Stimulated activated CD4-positive, alpha-beta T cell treated with anti-CD3 and anti-CD28 coated beads, Interleukin-4, amount 100 ng/mL, for 48 hours (primary cell): ENCODE measurements at places on chromosomes 5 and 9.

DNA sequence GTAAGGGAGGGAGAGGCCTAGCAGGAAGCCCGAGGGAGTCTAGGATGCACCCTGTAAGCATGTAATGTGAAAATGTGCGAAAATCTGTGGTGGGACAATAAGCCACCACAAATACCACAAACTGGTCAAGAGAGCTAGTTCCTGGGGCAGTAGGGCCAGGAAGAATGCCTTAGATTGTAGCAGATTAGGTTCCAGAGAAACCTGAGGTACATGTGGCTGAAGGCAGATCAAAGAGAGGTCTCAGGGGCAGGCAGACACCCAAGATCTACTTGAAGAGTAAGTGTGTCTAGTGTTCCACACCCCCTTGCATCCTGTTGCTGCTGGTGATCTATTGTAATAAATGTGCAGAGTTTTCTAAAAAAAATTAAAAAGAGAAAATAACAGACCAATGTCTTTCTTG, 1677.3 kb upstream of the CDH6 start:
- no peak for DNase-seq

DNA sequence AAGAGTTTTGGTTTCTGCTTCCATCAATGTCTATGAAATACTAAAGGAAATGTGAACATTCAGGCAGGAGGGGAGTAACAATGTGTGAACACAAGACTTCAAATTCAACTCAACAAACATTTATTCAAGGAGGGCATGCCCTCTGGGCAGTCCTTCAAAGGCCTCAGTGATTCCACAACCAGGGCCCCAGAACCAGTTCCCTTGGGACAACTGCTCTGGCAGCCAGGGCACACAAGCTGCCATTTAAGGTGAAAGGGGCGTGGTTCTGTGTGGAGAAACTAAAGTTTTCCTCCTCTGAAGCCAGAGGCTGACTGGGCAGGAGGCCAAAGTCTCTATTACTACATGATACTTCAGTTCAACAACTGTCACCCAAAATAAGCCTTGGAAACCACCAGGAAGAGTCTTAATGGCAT, 3.2 kb downstream of the RBM18 start:
- no peak for DNase-seq

DNA sequence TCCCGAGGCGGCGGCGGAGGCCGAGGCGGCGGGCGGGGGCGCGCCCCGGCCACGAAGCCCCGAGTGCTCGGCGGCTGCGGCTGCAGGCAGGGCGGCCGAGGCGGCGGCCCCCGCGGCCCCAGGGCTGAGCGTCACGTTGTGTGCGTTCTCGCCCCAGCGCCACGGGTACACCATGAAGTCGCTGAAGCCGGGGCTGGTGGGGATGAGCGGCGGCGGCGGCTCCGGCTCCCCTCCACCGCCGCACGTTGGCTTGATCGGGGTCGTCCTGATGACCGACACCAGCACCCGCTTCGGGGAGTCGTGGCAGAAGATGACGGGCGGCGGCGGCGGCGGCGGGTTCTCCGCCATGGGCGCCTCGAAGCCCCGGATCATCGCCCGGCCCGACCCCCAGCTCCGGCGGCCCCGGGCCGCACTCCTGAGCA, 498 bp downstream of the ZNF367 start:
- DNase-seq = no peak

- no peak for DNase-seq
Observed at GRCh38 chr5:116669261-116670031, 94.8 kb upstream of the SEMA6A start.
